Astrocyte of the hippocampus (primary cell): ENCODE measurements at places on chromosomes 4 and X.

- DNase-seq = no peak
These were observed 3.8 kb upstream of the GPR174 start for GRCh38 chrX:79140731-79141130.

- DNase-seq = peak; percentile 14
These were observed 239.2 kb downstream of the ANK2 start for GRCh38 chr4:113288696-113289095.

DNA sequence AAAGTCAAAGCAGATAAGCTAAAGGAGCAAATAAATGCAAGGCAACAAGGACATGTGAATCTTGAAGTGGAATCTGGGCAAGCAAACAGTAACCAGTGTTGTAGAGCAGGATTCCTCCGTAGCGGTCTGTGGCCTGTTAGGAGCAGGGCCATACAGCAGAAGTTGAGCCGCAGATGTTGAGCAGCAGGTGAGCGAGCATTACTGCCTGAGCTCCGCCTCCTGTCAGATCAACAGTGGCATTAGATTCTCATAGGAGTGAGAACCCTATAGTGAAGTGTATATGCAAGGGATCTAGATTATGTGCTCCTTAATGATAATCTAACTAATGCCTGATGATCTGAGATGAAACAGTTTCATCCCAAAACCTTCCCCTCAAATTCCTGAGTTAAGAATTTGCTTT lies 550.7 kb downstream of the ADGRL3 start:
- no peak for DNase-seq

DNA sequence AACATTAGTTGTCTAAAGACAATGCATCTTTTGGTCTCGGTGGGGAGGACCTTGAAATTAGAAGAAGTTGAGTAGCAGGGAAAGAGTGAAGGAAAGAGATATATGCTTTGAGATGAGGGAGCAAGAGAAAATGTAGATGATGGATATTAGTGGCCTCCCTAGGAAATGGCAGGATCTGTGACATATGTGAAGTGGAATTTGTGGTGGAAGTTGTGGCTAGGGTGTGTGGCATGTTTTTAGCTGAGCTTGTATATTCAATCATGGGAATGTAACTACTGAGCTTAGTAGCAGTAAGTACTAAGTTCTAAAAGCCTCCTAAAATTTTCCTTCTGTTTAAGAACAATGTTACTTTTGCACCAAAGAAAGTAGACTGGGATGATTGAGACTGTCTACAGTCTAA lies 382.8 kb upstream of the CTSO start:
- peak; percentile 15 for DNase-seq

- peak; percentile 19 for DNase-seq
These were observed 82.6 kb downstream of the SCD5 start for GRCh38 chr4:82715731-82716617.

DNA sequence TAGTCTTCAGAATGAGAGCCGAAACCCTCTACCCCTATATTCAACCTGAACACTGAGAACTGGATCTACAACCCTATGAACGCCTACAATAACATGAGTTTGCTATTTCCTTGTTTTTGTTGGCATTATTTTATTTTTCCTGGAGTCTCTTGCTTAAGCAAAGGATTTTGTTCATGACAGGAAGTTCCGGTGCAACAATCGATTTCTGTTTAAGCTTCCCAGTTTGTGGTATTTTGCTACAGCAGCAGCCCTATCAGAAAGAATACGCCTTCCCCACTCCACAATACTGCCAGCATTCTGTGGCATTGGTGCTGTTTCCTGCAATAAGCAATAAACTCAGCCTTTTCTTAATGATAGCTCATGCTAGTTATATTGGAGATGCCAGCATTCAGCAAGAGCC lies 60.9 kb downstream of the NPY5R start:
- peak; percentile 23 for DNase-seq

DNA sequence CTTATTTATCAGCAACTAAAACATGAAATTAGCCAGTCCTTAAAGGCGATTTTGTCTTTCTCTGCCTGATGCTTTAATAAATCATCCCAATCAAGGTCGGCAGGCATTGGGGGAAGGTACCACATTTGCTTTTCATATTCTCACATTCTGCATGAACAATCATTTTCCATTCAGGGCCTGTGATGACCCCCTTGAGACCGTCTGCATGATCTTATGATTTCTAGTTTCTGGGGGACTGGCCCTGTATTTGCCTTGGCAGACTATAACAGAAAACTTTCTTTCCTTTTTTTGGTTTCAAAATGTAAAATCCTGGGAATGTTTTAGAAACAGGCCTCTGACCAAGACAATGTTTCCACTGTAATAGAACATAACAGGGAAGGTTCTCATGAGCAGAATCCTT lies 296.8 kb downstream of the IDS start:
- DNase-seq = no peak

DNA sequence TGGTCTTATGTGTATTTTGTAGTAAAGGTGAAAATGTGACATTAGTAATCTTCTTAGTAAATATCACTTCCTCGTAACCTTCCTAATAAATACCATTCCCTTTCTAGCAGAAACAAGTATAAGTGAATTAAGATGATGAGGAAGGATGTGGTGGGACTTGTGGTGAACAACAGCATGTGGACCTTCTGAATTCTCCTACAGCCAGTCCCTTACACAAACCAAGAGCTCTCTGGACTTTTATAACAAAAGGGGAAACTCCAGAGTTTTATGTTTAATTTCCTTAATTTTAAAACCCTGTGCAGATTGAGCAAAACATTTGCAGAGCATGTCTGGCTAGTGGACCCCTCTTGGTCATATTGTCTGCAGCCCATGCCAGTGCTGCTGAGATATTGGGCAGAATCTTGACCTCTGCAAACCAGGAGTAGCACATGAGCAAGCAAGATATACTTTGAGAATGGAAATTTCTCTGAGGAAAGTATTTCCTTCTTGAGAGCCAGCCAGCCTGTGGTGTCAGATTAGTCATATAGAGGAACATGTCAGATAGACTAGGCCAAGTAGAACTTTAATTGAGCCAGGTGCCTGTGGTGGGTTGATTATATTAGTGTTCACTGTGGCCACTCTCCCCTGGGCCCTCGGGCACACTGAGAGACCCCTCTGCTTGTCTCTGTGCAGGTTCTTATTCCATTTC lies 328.2 kb downstream of the DKK2 start:
- DNase-seq = peak; percentile 36

DNA sequence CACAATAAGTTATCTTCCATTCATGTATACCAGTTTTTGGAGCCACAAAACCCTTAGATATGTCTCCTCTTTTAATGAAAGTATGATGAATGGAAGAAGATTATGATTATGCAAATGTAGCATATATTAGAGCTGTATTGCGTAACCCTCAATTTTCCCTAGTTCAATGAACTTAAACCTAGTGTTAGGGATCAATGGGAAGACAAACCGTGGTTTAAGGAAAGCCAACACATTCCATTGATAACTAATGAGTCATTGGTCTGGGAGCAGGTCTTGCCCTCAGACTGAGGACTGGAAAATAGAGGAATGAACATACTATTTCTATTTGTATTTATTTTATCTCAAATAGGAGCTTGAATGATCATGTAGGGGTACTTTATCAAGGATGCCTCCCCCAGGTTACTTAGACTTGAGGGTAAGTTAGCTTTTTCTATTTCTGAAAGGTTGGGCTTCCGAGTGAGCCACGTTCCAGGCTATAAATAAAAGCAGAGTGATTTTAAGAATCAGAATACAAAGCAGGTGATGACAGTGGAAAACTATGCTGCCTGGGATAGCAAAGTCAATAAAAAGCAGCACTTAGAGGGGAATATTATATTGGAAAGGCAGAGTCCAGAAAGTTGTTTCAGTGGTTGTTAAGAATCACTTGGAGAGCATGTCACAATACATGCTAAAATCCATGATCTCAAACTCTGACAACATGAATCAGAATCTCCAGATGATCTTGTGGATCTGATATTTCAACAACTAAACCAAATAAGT lies 356.0 kb downstream of the ADAM29 start:
- peak; percentile 61 for DNase-seq

GRCh38 chr4:159298502-159298901 lies 195.6 kb downstream of the RAPGEF2 start:
- DNase-seq = peak; percentile 74

GRCh38 chr4:7890635-7891393 lies 48.8 kb downstream of the AFAP1 start:
- peak; percentile 85 for DNase-seq

- no peak for DNase-seq
These were observed 331.1 kb downstream of the ADGRL3 start for GRCh38 chr4:61531188-61531587.

- DNase-seq = no peak
These were observed 1852.9 kb upstream of the PCDH10 start for GRCh38 chr4:131296192-131296591.

DNA sequence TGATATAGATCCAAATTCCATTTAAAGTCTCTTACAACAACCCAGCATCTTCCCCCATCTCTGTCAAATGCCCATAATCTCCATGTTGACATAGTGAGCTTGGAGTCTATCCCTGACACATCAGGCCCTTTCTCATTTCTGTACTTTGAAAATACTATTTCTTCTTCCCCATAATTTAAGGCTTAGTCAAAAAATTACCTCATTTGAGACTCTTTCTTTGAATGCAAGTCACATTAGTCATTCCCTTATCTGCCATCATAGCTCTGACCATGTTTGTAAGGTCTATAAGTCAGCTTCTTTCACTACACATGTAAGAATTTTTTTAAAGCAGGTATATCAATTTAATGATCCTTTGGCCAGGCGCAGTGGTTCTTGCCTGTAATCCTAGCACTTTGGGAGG lies 99.9 kb downstream of the DDX60 start:
- DNase-seq = peak; percentile 59

GRCh38 chr4:153488006-153488891 lies 22.1 kb downstream of the TMEM131L start:
- peak; percentile 75 for DNase-seq

- DNase-seq = peak; percentile 54
These were observed 1862.5 kb upstream of the TENM3 start for GRCh38 chr4:180380733-180381132.

GRCh38 chr4:99855678-99856077 lies 38.5 kb downstream of the LAMTOR3 start:
- DNase-seq = no peak

- peak; percentile 64 for DNase-seq
These were observed 13.8 kb upstream of the ENOX2 start for GRCh38 chrX:130916636-130917422.

DNA sequence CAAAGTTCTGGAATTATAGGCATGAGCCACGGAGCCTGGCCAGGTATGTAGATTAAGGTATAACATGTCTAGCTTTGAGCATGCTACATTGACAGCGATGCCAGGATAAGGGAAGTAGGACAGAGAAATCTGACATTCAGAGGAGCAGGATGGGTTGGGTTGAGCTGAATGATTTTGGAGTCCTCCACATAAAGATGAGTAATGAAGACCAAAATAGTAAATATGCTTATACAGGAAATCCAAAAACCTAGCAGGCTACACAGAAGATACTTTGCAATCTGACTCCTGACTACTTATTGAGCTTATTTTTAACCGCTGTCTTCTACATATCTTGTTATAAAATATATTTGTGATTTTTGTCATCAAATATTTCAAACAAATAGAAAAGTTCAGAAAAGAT lies 69.7 kb downstream of the PDGFC start:
- no peak for DNase-seq

- no peak for DNase-seq
These were observed 19.9 kb downstream of the SH3BP2 start for GRCh38 chr4:2812612-2813354.

- DNase-seq = no peak
These were observed 120.5 kb downstream of the TBCK start for GRCh38 chr4:106195435-106195950.

- no peak for DNase-seq
These were observed 203.2 kb upstream of the FGF13 start for GRCh38 chrX:138914767-138915166.

DNA sequence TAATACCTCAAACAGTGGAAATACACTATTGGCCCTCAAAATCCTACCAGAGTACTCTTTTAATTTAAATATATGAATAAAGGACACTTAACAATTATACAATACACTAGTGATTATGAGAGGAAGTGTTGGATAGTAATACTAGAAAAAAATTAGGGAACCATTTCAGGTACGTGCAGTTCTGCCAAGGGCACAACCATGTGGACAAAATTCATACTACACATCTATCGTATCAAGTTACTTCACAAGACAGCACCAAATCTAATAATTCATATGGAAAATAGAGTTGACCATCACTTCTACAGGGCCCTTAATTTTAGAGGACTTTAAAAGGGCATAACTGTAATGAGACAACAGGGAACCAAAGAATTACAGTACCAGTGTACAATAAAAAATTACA lies 69.2 kb upstream of the ZCCHC13 start:
- no peak for DNase-seq

GRCh38 chrX:14351611-14352303 lies 177.6 kb upstream of the GLRA2 start:
- no peak for DNase-seq

DNA sequence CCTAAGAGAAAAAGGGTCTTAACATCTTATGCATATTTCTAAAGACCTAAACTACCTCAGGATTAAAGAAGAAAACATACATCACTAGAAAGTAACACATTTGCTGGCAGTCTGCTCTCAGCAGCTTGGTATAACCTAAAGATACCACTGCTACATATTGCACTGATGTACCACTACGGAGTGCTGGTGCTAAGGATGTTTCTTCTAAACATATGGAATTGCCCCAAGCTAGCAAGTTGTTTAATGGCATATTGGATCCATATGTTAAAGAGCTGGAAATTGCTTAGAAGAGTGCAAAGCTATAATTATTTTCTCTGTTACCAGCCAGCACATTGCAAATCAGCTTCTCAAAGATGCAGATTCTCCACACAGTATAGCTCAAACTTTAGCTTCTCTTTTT lies 436.5 kb upstream of the GALNTL6 start:
- no peak for DNase-seq

DNA sequence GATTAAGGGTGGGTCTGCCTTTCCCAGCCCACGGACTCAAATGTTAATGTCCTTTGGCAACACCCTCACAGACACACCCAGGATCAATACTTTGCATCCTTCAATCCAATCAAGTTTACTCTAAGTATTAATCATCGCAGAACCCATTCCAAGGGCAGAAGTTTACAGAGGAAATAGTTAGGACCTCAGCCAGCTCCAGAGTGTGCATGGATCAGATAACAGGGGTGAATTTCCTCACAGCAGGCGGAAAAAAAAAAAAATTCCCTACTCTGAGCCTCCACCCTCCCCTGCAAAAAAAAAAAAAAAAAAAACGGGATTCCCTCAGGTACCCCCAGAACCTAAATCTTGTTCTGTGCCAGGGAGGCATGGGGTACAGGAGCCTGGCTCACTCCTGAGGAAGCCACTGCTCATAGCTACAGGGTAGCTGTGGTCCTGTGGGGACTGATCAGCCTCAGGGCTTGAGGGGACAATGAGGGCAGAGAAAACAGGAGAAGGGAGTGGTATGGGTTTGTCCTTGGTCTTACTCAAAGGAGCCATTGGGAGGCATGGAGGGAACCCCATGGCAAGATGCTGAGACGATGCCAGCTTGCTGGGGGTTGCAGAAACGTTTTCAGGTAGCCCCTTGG lies 113.0 kb downstream of the DHRSX start:
- DNase-seq = no peak

DNA sequence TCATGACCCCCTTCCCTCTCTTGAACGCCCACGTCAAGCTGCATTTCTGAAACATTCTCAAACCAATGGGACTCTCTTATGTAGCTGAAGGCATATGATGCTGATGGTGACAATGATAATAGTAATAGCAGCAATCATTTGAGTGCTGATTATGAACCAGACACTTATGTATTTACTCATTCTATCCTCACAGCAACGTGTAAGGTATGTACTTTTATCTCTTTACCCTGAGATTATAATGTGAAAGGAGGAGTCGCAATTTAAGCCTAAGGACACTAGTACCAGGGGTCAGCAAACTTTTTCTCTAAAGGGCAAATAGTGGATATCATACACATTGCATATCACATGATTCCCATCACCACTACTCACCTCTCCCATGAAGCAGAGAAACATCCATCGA lies 8.5 kb downstream of the PGM2 start:
- no peak for DNase-seq
